ENCODE measurements at places on chromosomes 16 and 17.

DNA sequence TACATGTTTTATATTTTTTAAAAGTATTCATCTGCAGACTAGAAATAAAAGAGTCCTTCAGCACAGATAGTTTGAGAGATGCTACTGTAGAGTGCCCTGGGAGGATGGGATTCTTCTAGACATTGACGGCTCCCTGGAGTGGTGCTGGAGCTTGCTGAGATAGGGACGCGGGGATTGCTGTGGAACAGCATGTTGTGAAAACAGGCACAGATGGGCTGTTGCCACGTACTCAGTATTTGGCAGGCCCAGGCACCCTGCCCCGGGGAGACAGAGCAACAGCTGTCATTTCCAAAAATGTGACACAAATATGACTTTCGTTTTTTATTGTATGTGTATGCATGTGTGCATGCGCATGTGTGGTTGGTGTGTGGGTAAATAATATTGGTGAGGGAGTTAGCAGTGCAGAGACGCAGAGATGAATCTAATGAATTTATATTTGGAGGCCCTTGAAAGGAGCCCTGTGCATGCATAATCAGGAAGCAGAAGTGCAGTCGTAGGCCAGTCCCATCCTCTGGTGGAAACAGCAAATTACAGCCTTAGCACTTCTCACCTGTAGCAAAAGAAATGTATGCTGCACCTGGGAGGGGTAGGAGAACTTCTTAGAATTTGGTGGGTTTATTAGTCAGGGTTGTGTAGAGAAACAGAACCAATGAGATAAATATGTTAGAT is 6.2 kb upstream of the ABCA8 start:
- DNase-seq = no peak

DNA sequence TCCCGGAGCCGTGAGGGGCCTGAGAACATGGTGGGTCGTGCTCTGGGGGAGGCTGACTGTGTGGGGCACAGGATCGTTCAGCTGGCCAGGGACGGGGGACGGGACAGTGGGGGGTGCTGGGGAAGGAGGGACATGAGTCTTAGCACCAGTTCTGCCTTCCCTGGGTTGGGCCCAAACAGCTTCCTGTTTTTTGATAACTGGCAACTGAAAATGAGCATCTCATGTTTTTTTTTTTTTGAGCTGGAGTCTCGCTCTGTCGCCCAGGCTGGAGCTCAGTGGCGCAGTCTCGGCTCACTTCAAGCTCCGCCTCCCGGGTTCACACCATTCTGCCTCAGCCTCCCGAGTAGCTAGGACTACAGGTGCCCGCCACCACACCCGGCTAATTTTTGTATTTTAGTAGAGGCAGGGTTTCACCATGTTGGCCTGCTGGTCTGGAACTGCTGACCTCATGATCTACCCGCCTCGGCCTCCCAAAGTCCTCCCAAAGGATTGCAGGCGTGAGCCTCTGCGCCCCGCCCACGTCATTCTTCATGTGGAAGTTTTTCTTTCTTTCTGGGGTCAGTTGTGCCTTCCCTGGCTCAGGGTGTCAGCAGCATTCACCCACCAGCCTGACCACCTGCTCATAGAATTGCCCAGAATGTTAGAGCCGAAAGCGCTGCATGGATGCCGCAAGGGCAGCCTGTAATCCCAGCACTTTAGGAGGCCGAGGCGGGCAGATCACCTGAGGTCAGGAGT is 6.4 kb downstream of the ASPSCR1 start:
- no peak for DNase-seq

- no peak for DNase-seq
Measured at GRCh38 chr17:61221181-61221580, 178.5 kb upstream of the TBX2 start.

DNA sequence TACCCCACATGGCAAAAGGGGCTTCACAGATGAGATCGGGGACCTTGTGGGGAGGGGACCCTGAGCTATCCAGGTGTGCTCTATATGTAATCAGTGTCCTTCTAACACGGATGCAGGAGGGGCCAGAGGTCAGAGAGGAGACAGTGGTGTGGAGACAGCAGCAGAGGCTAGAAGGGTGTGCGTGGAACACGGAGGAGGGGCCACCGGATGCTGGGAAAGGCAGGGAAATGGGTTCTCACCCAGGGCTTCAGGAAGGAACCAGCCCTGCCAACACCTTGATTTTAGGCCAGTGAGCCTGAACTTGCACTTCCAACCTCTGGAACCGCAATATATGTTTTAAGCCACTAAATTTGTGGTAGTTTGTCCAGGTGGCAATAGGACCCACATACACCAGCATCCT is 4.6 kb upstream of the SLC38A8 start:
- no peak for DNase-seq

Measured in HAP-1 (cell line).